ENCODE measurements at places on chromosomes 2 and 18.
A peak's percentile ranks its signal among the peaks of the same experiment; 100 is the strongest.

GRCh38 chr2:126864861-126865260 is 33.8 kb upstream of the TEX51 start:
- DNase-seq = no peak

DNA sequence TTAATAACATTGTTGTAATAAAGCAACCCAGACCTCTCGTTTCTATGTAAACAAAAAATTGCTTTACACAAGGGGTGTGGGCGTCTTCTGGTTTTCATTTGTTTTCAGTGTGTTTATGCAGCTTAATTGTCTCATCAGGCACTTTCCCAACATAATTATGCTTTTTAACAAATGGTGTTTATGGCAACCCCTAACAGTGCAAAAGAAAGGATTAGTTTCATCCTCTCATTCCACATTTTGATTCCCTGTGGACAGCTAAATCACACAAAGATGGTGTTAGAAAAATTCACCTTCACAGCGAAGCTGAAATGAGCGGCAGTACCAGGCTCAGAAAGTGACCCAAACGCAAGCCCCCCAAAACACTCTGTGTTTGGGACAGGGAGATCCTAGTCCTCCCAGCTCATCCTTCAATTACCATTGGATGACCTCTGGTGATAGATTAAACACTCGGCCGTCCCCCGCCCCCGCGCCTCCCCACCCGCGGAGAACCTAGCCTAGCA is 724 bp downstream of the FTCDNL1 start:
- peak; percentile 4 for DNase-seq

DNA sequence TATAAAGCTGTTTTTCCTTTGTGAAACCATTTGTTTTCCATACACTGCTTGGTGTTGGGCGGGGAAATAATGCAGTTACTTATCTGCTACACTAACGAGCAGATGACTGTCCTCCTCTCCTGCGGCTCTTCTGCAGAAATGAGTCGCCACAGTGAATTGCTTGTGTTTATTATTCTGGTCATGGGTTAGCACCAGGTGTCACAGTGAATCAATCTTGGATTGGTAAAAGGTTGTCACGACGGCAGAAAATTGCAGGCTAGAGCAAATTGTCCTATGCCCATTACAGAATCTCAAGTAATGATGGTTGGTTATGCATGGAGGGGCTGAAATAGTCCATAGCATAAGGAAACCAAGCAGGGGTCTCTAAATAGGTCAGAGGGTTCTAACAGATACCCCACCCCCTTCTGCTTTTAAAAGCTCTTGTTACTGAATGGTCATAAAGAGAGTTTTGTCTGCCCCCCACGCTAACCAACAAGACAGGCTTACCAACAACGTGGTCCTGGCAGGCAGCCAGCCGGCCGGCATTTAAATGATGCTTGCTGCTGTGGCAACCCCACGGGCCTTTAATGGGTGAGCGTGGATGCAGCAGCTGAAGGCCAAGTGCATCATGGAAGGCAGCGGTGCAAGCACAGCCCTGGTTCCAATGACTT is 29.5 kb downstream of the RAB31 start:
- DNase-seq = no peak

- DNase-seq = no peak
Measured at GRCh38 chr2:79105259-79105658, 15.0 kb upstream of the REG1A start.

- no peak for DNase-seq
Measured at GRCh38 chr18:40987581-40987980, 967.5 kb upstream of the PIK3C3 start.

GRCh38 chr18:70553936-70554260 is 265.1 kb downstream of the SOCS6 start:
- no peak for DNase-seq

DNA sequence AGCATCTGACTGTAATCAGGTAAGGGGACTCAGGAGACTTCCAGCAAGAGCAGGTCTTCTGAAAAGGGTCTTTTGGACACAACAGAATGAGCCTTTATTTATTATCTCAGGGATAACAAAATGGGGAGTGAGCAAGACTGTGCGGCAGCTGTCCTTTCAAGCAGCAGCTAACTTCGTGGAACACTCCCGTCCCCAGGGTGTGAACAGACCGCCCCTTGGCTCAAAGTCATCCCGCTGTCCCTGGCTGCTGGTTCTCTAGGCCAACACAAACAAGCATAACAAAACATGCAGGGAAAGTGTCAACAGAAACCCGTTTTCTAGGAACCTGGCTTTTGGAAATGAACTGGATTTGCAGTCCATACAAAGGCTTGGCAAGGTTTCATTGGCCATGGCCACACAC is 787.9 kb upstream of the FANCL start:
- no peak for DNase-seq

- DNase-seq = no peak
Measured at GRCh38 chr18:24704946-24705630, 244.7 kb downstream of the HRH4 start.

- DNase-seq = no peak
Measured at GRCh38 chr2:44299635-44300034, 24.4 kb downstream of the SLC3A1 start.

- DNase-seq = no peak
Measured at GRCh38 chr18:75207310-75208154, 1.4 kb downstream of the PTGR3 start.

GRCh38 chr2:85804583-85804982 is 50.8 kb downstream of the ATOH8 start:
- peak; percentile 25 for DNase-seq
